ENCODE measurements at places on chromosomes 1 and 21.

GRCh38 chr21:31873696-31874599 lies 1.1 kb downstream of the HUNK start:
- peak; percentile 42 for DNase-seq

- no peak for DNase-seq
Measured at GRCh38 chr1:27372022-27372807, 2.4 kb downstream of the FCN3 start.

- DNase-seq: no peak
Measured at GRCh38 chr1:93672069-93672468, 9.6 kb downstream of the BCAR3 start.

DNA sequence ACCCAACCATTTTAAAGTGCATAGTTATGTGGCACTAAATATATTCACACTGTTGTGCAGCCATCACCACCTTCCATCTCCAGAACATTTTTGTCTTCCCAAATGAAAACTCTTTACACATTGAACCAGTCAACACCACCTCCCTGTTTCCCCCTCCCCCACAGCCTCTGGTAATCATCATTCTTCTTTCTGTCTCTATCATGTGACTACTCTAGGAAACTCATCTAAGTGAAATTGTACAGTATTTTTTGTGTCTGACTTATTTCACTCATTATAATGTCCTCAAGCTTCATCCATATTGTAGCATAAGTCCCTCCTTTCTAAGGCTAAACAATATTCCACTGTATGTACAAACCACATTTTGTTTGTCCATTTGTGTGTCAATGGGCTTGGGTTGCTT lies 128.0 kb downstream of the RUNX1 start:
- DNase-seq: no peak

- no peak for DNase-seq
Measured at GRCh38 chr1:97816927-97817326, 103.9 kb downstream of the DPYD start.

DNA sequence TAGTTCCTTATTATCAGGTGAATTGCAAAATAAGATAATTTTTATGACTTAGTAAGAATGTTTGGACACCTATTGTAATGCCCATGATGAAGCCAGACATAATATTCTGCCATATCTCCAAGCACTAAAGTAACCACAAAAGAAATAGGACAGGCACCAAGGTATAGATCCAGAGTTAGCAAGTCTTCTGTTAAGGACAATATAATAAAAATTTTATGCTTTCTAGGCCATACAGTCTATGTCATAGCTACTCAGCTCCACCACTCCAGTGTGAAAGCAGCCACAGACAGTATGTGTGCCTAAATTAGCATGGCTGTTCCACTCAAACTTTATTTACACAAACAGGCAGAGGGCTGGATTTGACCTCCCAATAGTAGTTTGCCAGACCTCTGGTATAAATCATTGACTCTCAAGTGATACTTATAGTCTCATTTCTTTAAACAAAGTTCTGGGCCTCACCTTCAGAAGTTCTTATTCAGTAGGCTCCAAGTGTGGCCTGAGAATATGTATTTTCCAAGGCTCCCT lies 88.3 kb downstream of the SCMH1 start:
- DNase-seq: no peak

GRCh38 chr1:33222381-33222780 lies 33.9 kb upstream of the ZNF362 start:
- no peak for DNase-seq

- DNase-seq: no peak
Measured at GRCh38 chr1:87024936-87025540, 110.6 kb downstream of the HS2ST1 start.

- DNase-seq: no peak
Measured at GRCh38 chr21:17784180-17784598, 35.0 kb downstream of the C21orf91 start.

- no peak for DNase-seq
Measured at GRCh38 chr1:154784924-154785531, 85.1 kb downstream of the KCNN3 start.

DNA sequence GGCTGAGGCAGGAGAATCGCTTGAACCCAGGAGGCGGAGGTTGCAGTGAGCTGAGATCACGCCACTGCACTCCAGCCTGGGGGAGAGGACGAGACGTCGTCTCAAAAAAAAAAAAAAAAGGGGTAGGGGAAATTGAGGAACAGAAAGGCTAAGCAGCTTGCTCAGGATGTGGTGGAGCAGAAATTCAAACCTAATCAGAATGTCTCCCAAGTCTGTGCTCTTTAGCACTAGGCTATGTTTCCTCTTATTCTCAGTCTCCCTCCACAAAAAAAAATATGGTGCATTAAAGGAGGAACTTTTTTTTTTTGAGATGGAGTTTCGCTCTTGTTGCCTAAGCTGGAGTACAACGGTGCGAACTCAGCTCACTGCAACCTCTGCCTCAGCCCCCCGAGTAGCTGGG lies 114.2 kb downstream of the SLC16A1 start:
- no peak for DNase-seq

DNA sequence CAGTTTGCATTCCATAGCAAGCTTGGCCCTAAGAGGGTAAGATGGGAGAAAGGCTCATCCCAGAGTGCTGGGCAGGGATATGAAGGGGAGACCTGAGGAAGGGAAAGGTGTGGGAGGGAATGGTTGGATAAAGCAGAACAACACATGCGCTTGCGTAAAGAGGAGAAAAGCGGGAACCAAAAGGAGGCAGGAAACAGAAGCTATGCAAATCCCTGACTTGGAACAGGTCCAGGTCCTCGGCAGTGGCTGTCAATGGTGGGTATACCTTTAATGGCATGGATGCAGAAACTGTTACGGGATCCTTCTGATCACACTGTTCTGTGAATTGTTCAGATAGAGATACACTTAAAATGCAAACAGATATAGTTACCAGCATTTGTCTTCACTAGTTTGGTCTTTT lies 455.6 kb downstream of the SIPA1L2 start:
- no peak for DNase-seq

- no peak for DNase-seq
Measured at GRCh38 chr1:18794561-18794960, 64.9 kb downstream of the TAS1R2 start.

DNA sequence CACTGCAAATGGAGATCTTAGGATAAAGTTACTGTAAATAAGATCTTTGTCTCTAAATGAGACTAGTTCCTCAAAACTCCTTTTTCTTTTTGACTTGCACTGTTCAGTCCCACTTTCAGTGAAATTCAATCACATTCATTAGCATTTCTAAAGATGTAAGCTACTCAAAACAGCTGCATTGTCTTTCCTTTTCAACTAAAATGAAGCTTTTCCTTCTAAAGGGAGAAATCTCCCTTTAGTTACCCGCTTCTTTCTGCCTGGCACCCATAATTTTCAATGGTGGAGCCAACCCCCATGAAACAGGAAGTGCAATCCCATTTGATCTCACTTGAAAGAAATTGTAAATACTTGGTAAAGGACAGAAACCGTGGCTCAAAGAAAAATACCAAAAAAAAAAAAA lies 387.4 kb upstream of the PKN2 start:
- no peak for DNase-seq

GRCh38 chr1:64655861-64656260 lies 89.0 kb upstream of the RAVER2 start:
- DNase-seq: no peak

GRCh38 chr1:12201352-12202189 lies 28.3 kb upstream of the VPS13D start:
- DNase-seq: no peak

- DNase-seq: peak; percentile 65
Measured at GRCh38 chr1:161227196-161227871, 1.5 kb downstream of the TOMM40L start.

- no peak for DNase-seq
Measured at GRCh38 chr1:235495551-235495950, 8.7 kb downstream of the B3GALNT2 start.

DNA sequence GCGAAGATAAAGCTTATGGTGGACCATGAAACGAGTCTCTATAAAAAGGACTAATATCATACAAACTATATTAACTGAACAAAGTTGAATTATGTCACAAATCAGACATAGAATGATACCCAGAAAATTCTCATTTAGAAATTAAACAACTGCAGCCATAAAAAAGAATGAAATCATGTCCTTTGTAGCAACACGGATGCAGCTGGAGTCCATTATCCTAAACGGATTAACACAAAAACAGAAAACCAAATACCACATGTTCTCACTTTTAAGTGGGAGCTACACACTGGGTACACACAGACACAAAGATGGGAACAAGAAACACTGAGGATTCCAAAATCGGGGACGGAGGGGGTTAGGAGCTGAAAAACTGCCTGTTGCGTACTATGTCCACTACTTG lies 11.5 kb downstream of the COP1 start:
- DNase-seq: no peak

- no peak for DNase-seq
Measured at GRCh38 chr1:38246955-38247952, 200.7 kb upstream of the POU3F1 start.

DNA sequence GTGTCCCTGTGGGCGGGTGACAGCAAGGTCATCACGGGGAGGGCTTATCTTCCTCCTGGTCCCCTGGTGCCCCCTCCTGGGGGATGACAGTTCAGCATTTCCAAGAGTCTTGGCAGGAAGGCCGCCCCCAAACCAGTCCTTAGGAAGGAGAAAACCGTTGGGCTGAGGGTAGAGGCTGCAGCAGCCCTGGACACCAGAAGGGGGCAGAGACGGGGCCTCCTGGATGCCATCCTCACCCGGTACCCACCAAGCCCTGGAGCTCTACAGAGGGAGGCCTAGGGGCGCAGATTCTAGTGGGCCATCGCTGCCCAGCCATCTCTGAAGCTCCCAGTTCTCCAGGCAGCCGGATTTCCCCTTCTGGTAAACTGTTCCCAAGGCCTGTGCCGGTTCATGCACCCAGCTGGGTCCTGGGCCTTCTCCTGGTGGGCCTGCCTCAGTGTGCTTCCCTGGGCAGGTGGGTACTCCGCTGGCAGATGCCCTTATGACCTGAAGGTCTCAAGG lies 14.8 kb upstream of the ZNF669 start:
- peak; percentile 67 for DNase-seq

- DNase-seq: peak; percentile 97
Measured at GRCh38 chr1:76074321-76075187, at the start of gene ST6GALNAC3. Gene ST6GALNAC3, plus strand, starts transcription at chr1:76074746.

GRCh38 chr1:75423616-75424015 lies 187.3 kb downstream of the SLC44A5 start:
- DNase-seq: no peak
